Nucleus accumbens (tissue), 56 donors: ENCODE measurements at places on chromosomes 2 and 18.

DNA sequence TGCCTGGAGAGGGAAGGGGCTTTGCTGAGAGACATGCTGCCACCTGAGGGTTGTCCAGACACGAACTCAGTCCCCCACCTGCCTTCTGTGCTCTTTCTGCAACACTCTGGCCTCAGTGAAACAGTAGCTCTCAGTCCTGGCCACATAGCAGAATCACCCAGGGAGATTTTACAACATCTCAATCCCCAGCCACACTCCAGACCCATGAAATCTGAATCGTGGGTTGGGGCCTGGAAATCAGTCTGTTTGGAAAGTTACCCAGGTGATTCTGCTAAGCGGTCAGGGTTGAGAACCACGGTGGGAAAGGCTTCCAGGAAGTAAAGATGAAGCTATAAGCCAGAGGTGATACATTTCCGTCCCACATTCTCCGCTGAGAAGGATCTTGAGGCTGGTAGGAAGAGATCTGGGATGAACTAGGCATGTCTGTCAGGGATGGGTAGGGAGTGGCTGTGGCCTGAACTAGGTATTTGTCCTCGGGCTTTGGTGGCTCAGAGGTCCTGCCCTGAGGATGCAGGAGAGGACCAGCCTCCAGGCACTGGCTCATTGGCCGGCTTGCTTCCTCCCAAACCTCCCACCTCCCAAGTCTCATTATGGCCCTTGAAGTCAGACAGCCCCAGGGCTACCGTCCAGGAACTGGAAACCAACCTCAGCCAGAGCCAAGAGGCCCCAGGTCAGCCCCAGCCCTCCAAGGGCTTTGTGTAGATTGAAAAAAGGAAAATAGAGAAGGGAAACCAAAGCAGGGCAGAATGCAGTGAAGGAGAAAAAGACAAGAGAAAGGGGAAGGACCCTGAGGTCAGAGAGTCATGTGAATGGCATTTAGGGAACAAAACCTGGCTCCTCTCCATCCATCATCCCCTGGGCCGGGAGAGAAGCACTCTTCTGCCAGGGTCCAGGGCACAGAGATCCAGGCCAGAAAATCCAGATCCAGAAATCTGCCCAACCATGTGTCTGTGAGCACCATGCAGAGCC, 119.6 kb downstream of the ZFP36L2 start:
- no peak for DNase-seq

GRCh38 chr2:233442028-233442310, 87.7 kb downstream of the DGKD start:
- DNase-seq, result no peak

DNA sequence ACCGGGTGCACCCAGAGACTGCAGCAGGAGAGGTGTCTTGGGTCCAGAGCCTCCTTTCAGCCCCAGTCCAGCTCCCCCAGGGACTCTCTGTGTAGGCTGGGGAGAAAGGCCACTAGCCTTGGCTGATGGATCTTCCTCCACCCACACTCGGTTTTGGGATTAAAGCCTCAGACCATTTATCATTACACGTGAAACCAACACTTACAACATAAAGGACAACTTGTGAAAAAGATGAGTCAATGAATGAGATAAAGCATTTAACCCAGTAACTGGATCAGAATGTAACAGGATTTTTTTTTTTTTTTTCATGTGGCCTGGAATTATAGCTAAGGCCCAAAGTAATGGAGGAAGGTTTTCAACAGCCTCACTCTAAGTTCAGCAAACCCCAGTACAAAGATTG, 32.1 kb downstream of the NAT8 start:
- no peak for DNase-seq

DNA sequence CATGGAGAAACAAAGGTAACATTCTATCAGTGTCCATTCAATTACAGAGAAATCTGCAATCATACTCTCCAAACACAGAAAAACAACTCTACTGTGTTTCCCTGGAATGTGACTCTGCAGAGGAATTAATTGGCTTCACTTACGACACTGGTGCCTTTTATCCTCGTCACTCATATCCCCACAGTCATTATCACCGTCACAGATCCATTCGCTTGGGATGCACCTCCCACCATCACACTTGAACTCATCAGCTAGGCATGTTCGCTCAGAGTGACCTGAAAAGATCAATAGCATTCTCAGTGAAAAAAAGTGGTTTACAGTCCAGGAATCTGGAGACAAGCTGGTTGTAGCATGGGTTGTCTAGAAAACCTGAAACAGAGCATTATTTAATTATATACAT, 124.3 kb downstream of the DHRS9 start:
- no peak for DNase-seq

DNA sequence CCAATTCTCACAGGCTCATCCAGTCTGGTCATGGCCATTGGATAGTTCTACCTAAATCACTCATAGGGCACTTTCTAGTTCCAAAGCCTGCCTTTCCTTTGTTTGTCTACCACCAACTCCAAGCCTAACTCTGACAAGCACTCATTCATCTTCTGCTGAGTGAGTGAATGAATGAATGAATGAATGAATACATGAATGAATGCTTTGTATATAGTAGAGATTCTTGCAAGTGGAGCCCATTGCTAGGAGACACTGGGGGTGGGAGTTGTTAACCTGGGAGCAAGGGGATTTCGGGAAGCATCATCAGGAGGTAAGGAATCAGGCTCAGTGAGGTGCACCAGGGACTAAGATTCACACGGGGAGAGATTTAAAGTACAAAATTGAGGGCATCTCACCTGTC, 3.3 kb upstream of the MOCOS start:
- DNase-seq, result no peak

- no peak for DNase-seq
These were observed 626.5 kb downstream of the ZEB2 start for GRCh38 chr2:143893371-143893770.

- DNase-seq, result no peak
These were observed 137.7 kb downstream of the THNSL2 start for GRCh38 chr2:88307817-88308216.

- DNase-seq, result no peak
These were observed 50.9 kb downstream of the GALR1 start for GRCh38 chr18:77300579-77300978.

DNA sequence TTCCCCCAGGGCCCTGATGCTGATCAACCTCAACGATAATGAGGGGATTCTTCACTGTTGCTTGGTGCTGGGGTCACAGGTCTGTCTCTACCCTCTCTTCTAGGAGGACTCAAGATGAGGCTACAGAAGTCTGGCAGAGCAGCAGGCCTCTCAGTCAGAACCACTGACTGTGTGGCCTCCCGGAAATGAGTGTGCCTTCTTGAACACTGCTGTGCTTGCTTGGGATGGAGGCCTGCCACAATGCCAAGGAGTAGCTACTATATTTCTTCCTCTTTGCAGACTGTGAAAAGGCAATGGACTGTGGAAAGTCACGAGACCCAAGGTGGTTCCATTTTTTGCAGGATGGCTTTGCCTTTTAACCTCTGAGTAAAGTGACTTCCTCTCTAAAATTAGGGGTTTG, 5.8 kb upstream of the HOXD1 start:
- DNase-seq, result no peak

- DNase-seq, result no peak
These were observed 88.5 kb downstream of the CDH2 start for GRCh38 chr18:28088477-28088876.

DNA sequence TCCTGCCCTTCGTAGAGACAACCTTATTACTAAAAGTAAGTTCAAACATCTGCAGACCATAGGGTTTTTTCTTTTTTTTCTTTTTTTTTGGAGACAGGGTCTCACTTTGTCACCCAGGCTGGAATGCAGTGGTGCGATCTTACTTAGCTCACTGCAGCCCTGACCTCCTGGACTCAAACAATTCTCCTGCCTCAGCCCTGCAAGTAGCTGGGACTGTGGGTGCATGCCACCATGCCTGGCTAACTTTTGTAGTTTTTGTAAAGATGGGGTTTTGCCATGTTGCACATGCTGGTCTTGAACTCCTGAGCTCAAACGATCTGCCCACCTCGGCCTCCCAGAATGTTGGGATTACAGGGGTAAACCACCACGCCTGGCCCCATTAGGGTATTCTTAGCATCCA, 32.4 kb downstream of the HADHA start:
- DNase-seq, result no peak

GRCh38 chr18:31204166-31204565, 41.5 kb upstream of the DSC1 start:
- DNase-seq, result no peak

- DNase-seq, result no peak
These were observed 18.4 kb downstream of the FN1 start for GRCh38 chr2:215417400-215417951.

- DNase-seq, result no peak
These were observed 23.9 kb downstream of the FAM124B start for GRCh38 chr2:224377751-224378700.

DNA sequence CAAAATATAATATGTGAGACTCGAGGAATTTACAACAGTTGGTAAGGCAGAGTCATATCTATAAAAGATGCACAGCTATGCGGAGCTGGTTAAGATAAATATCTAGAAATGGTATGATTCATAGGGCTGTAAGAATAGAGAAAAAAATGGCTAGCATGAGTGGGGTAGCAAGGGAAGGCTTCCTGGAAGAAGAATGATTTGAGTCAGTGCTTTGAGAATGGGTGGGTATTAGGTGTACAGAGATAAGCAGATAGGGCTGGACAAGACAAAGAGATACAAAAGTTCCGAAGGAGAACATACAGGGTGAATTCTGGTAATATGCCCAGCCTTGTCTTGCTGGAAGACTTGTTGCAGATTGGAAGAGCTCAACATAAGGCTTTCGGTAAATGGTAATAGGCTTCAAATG, 291.5 kb upstream of the CCDC68 start:
- DNase-seq, result no peak

- no peak for DNase-seq
These were observed 146.7 kb downstream of the MREG start for GRCh38 chr2:215866606-215867005.

DNA sequence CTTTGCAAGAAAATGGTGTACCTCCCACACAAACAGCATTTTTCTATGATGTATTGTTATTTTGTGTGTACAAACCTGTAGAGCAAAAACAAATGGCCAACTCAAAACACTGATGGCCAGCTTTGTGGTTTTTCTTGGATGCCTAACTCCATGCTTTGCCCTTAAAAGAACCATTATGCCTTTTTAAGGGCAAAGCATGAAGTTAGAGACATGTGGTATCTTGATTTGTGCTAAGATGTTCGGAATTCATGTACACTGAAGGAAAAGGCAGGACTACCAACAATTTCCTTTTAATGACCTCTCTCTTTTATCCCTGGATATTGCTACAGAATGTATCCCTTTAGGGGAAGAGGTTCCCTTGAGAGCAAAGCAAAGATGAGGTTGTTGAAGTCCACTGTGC, 273.6 kb downstream of the SCG2 start:
- DNase-seq, result no peak

DNA sequence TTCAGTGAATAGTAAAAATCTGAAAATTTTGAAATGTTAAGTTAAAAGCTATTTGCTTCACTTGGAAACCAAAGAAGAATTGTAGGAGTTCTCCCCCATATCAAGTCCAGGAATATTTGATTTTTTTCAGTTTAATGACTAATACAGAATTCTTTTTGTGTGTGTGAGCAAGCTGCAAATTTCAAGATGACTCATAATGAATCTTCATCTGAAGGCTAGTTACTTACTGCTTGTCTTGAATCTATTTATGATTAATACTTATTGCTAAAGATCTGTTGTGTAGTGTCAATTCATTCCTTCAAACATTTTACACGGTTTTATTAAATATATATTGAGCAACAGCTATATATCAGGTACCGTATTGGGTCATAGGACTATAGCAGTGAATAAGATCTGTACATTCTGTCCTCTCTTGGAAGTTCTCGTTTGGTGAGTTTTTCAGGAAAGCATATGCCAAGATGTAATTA, 47.8 kb upstream of the CAVIN2 start:
- no peak for DNase-seq

DNA sequence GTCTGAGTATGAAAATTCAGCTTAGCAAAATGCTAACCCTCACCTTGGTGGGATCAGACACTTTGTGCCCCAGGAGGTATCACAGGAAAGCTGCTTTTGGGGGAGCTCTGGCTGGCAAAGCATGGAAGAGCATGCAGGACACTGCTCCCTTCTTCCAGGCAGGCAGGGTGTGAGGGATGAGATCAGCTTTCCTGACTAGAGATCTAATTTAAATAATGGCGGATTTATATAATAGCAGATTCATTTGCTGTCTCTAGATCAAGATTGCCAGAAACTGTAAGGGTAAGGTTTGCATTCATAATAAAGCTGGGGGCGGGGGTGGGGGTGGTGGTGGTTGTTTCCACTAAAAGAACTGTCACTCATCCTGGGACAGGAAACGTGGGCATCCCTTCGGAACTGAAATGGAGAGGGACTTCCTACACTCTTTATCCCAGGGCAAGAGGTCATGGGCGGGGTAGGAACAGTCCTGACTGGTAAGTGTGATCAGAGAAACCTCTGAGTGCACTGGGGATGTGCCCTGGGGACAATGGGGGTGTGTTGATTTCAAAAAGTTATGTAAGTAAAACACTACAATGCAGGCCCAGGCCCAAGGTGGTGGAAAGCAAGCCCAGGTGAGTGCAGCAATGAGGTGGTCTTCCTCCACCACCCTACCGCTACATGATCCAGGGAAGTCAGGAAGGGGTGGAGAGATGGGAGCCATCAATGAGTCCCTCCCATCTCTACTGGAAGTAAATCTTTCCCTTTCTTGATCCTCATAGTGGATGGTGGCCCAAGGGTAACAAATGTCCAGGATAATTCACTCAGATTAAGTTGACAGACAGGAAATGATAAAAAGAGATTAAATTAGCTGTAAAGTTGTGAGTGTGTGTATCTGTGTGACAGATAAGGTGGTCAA, 171.4 kb upstream of the SERPINE2 start:
- no peak for DNase-seq

DNA sequence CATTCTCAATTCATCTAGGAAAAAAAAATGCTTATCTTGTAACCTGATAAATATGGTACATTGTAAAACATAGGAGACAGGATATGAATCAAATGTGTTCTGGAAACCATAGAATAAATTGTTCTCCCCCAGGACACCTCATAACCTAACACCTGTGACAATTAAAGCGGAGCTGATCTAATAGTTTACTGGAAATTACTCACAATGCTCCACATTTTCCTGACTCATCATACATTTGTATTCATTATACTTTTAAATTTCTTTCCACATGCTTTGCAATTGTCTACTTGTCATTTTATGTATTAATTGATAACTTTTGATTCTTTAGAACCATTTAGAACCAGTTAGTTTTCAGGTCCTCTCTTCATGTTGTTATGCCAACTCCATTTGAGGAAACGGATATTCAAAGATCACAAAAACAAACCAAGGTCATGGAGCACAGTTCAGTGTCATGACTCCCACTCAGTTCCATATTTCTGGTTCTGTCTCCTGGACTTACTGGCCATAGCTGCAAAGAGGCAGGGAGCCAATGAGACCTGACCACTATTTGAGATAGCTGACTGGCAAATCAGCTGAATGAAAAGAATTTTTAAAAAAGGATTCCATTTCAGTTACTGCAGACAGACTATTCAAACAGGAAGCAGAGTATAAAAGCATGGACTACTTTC, 128.5 kb downstream of the CALCRL start:
- no peak for DNase-seq
